ENCODE measurements at places on chromosomes 7 and 10.

GRCh38 chr7:147759327-147759943, 831.1 kb upstream of the C7orf33 start:
- DNase-seq: no peak

DNA sequence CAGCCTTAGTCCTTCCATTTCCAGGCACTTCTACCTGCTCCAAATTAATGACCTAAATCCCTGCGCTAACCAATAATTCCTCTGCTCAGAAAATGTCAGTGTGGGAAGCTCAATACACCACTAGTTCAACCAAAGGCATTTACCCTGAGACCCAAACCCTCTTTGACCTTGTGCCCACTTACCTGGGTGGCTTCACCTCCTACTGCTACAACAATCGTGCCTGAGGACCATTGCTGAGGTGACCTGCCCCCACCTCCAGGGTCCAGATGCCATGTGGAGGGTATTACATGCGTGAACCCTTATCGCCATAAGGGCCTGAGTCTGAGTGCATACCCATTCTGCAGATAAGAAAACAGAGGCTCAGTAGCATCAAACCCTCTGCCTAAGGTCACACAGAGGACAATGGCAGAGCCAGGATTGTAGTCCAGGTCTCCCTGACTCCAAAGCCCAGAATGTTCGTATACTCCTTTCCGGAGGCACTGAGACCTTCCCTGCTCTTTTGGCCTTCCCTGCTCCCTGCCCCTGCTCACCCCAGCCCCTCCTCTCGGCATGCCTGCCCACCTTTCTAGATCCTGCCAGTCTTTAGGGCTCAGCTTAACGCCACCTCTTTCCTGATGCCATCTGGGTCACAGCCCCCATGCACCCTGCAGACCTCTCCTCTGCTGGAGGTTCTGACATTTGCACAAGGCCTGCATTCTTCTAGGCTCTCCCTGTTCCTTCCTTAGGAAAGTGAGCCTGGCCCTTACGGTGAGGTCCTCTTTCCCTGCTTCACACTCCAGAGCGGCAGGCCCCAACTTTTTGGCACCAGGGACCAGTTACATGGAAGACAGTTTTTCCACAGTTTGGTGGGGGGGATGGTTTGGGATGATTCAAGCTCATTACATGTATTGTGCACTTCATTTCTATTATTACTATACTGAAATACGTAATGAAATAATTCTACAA, 94.9 kb downstream of the CHST15 start:
- no peak for DNase-seq

DNA sequence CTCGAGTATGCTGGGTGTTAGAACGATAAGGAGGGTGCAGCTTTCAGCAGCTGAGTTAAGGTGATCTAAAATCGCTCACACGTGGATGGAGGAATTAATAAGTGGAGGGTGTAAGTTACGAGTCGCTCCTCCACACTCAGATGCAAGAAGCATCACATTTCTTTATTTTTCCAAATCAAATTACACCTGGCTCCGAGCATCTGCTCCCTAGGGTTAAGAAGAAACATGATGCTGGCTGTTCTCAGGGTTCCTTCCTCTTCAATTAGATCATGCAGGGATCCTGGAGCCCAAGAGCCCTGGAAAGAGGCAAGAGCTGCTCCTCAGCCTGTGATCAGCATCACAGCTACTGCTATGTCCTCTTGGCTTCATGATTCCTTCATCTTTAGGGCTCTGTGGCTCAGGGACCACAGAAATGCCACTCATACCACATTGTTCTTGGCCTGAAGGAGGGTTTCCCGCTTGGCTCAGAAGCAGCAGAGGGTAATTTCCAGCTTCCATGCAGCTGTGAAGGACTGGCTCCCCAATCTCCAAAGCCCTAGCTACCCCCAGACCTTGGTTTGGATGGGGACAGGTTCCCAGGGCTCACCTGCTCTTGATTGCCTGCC, 235.9 kb upstream of the ZNF32 start:
- DNase-seq: no peak

DNA sequence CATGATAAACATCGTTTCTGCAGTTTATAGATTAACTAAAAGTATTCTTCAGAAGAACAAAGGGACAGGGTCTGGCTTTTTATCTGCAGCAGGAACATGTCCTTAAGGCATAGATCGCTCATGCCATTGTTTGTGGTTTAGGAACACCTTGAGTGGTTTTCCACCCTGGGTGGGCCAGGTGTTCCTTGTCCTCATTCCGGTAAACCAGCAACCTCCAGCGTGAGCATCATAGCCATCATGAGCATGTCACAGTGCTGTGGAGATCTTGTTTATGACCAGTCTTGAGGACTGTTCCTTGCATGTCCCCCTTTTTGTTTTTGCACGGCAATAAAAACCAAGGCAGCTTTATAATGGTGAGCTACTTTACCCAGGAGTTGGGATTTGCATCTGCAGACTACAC, 33.9 kb downstream of the STOX1 start:
- no peak for DNase-seq

DNA sequence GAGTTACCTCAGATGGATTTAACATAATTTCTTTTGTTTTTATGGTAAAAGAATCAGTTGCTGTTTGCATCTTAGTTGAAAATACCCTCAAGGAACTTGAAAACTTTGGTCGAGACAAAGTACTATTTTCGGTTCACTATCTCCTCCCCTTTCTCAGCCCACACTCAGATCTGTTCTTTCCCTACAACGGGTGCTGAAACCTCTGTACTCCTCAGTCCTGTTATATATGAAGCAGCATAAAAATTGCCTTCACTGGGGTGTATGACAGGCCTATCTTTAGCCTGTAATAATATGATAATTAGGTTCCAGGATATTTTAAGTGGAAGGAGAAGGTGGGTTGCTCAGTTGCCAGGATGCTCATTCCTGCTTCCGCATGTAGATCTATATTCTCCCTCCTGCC, 105.2 kb upstream of the NOBOX start:
- DNase-seq: no peak

- DNase-seq: no peak
Measured at GRCh38 chr10:85433248-85433647, 933.3 kb downstream of the GRID1 start.

- DNase-seq: no peak
Measured at GRCh38 chr7:152128252-152128651, 102.8 kb downstream of the GALNT11 start.

- no peak for DNase-seq
Measured at GRCh38 chr10:92486637-92487036, 87.3 kb downstream of the IDE start.

DNA sequence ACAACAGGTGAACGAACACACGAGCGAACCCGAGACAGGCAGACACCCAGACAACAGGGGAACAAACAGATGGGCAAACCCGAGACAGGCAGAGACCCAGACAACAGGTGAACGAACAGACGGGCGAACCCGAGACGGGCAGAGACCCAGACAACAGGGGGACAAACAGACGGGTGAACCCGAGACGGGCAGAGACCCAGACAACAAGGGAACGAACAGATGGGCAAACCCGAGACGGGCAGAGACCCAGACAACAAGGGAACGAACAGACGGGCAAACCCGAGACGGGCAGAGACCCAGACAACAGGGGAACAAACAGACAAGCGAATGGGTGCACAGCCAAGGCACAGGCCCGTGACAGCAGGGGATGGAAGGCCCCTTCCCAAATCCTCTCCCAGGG, 264.7 kb downstream of the ELFN1 start:
- no peak for DNase-seq

GRCh38 chr7:47873762-47874161, 74.5 kb downstream of the PKD1L1 start:
- no peak for DNase-seq

- DNase-seq: no peak
Measured at GRCh38 chr10:61279400-61279799, 173.8 kb downstream of the TMEM26 start.

DNA sequence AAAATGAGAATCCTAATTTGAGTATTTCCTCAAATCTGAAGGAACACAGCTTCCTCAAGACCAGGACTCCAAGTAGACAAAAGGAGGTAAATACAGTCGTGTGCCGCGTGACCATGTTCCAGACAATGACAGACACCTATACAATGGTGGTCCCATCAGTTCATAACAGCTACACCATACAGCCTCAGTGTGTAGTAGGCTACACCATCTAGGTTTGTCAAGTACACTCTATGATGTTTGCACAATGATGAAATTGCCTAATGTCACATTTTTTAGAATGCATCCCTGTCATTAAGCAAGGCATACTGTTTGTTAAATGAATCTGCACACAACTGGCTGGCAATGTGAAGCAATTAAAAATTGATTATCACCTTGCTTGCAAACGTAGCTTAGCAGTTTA, 107.9 kb downstream of the PROSER2 start:
- DNase-seq: no peak

- no peak for DNase-seq
Measured at GRCh38 chr7:7957513-7957912, 11.1 kb upstream of the GLCCI1 start.

GRCh38 chr7:72924386-72924732, 536 bp upstream of the POM121 start:
- no peak for DNase-seq

GRCh38 chr10:26970667-26971066, 109.9 kb upstream of the ABI1 start:
- DNase-seq: no peak

DNA sequence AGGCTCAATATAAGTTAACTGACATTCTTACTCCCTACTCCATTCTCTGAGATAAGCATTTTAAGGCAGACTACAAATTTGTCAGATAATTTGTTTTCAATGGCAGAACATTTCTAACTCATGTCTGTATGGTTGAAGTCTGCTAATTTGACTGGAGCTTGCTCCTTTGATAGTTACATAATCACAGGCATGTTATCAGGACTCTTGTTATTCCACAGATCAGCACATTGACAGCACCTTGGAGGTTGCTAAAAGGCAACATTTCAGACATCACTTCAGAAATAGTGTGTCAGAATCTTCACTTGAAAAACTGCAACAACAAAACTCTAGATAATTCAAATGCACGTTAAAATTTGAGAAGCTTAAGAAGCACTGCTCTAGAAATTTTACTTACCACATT, 158.3 kb upstream of the PCLO start:
- DNase-seq: no peak

DNA sequence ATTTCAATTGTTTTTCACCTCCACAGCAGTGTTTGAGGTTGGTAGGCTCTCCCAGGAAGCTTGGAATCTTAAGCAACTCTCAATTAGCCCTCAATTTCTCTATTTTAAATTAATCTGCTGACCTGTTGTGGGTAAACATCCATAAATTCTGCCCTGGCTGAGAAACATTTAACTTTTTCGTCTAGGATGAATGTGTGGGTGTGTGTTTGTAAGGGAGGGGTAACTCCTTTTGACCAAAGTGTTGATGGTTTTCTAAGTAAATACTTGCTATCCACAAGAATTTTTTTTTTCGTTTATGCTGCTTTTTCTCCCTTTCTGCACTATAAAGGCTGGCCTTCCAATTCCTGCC, 973 bp downstream of the PPP3CB start:
- DNase-seq: no peak

DNA sequence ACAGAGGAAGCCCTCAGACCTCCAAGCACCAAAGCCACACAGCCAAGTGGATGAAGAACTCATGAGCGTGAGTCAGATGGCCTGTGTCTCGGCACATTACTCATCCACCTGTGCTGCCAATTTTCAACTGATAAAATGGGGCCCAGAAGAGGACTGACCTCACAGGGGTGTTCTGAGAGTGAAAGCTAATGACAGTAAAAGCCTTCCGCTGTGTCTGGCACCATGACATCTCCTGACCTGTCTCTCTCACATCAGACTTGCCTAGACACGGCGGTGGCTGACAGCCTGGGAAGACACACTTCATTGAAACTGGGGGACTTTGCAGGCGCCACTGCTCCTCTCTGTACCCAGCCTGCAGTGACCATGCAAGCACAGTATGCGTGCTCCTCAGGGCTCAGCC, 8.3 kb upstream of the SLC18A3 start:
- DNase-seq: no peak

- no peak for DNase-seq
Measured at GRCh38 chr7:45610660-45611299, 36.6 kb downstream of the ADCY1 start.

GRCh38 chr7:7720750-7721621, 2.6 kb upstream of the RPA3 start:
- DNase-seq: no peak

- DNase-seq: no peak
Measured at GRCh38 chr10:76026176-76026771, 594.9 kb downstream of the LRMDA start.

- DNase-seq: no peak
Measured at GRCh38 chr10:17768957-17769356, 17.0 kb downstream of the TMEM236 start.

- no peak for DNase-seq
Measured at GRCh38 chr7:128129224-128129864, 98.1 kb upstream of the LRRC4 start.

GRCh38 chr7:128838109-128838779, 8.0 kb downstream of the FLNC start:
- no peak for DNase-seq

DNA sequence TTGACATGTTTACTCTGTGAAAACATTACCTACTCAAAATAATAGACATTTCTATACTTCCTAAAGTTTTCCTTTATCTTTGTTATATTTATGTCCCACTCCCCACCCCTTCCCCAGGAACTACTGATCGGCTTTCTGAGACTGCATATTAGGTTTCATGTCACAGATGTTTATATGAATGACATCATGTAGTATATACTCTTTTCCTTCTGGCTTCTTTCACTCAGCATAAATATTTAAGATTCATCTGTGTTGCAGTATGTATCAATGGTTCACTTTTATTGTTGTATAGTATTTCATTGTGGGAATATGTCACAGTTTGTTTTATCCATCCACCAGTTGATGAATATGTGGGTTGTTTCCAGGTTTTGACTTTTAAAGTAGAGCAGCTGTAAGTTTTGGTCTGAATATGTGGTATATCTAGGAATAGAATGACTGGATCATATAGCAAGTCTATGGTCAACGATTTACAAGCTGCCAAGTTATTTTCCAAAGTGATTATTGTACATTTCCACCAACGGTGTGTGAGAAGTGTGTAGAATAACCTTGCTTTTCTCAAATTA, 73.8 kb upstream of the CAV2 start:
- DNase-seq: no peak

- no peak for DNase-seq
Measured at GRCh38 chr10:73517166-73517888, 21.5 kb upstream of the PPP3CB start.

DNA sequence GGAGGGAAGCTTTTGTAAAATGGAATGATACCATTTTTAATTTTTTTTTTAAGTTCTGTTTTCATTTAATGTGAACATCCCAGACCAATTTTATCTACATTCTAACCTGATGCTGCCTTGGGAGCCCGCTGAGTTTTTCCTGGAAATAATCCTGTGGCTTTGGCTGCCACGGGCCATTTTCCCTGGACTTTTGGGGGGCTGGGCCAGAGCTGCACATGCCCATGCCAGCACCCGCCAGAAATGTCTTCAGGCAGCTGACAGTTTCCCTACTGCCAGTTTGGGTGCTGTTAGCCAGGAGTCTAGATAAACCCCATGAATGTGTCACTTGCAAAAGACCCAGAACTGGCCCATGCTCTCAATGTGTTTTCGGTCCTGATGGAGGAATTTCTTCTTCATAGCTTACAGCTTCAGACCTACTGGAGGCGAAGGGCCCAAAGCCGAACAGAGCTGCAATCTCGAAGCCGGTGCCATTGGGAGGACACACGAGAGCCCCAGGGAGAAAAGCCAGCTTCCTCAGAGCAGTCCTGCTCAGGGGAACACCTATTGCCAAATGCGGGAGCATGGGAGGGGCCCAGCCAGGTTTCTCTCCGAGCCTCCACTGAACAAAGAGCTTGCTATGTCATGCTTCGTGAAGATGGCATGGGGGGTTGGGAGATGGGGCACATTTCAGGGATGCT, 444.2 kb upstream of the MKI67 start:
- no peak for DNase-seq
